ENCODE measurements at places on chromosomes 3 and 15.

DNA sequence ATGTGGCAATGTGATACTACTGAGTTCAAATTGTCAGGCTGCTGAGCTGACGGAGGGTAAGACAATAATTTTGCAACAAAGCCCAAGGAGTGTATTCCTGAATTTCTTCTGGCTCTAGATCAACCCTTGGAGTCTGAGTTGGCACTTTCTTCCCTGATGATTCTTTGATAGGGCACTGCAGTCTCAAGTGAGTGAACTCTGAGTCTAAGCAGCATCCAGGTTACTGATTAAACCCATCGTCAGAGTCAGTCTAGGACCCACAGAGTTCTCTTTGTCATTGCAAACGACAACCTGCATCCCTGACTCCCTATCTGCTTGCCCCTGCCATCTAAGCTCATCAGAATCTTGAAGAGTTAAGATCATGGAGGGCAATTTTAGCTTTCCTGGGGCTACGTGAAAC is 58.6 kb downstream of the MME start:
- DNase-seq: no peak

DNA sequence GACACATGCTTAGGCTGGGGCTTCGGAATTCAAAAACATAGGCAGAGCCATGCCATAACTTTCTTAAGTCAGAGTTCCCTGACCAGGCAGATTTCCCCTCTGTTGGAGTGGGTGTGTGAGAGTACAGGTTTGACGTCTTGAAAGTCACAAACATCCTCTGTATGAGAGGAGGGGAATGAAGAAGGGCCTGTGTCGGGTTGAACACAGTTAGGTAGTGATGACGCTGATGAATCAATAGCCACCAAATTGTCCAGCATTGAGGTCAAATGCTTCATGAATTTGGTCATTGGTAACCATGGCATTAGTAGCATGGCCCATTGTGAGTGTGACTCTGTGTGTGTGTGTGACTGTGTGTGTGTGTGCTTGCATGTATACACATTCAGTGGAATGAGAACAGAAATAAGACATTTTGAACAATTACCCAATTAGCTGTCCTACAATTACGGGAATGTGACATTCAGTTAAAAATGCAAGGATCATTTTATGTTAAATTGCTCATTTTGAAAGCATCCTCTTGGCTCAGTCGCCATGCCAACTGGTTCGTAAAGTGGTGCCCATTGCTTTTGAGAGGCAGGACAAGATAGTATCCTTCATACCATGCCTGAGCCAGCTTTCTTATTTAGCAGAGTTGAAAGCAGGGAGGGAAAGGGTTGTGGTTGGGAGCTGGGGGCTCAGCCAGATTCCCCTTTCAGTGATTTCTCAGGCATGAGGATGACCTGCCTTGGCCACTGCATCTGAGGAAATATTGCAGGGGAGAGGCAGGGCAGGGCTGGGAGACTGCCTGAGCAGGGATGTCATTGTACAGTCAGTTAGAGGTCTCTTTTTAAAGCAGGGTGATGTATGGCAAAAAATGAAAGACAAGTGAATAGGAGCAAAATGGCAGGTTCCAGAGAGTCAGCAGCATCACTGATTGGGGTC is 35.4 kb downstream of the RBP2 start:
- no peak for DNase-seq

DNA sequence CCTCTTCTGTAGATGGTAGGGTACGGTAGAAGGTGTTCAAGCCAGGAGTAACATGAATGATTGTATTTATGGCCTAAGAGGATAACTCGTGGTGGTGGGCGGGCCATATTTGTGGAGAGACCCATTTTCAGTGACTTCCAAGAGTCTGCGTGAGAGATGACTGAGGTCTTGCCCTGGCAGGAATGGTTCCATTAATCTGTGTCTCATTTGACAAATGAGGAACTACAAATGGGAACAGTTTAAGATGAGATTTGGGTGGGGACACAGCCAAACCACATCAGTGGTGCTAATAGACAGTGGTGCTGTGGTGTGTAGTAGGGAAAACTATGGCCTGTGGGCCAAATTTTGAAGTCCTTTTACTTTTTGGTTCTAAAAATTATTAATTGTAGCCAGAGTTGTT is 47.1 kb downstream of the FLNB start:
- DNase-seq: no peak

- DNase-seq: no peak
Observed at GRCh38 chr3:13495351-13495813, 15.3 kb downstream of the HDAC11 start.

DNA sequence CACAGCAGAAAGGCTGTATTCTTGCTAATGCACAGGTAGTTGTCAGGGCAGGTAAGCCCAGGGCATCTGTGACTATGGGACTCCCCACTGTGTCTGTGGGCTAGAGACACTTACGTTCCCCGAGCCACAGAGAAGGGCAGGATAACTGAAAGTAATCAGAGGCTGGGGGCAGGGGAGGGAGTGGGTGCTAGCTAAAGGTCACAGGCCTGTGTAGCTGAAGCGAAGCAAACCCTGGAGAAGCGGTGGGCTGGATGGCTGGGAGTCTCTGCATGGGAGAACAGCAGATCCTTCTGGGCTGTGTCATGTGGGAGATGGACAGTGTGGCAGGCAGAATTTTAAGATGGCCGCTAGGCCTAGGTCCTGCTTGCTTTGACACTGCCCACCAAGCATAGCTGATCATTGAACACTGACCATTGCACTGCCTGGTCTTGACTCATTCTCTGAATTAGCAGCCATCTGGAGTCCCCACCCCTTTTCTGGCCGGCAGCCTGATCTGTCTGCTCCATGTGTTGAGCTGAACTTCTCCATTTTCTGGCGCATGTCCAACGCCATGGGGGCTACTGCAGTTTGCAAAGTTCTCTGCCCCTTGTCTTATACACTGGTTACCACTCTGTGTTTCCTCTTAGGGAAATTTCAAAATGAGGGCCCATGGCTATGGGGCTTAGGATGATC is 110.0 kb downstream of the DGKG start:
- no peak for DNase-seq

DNA sequence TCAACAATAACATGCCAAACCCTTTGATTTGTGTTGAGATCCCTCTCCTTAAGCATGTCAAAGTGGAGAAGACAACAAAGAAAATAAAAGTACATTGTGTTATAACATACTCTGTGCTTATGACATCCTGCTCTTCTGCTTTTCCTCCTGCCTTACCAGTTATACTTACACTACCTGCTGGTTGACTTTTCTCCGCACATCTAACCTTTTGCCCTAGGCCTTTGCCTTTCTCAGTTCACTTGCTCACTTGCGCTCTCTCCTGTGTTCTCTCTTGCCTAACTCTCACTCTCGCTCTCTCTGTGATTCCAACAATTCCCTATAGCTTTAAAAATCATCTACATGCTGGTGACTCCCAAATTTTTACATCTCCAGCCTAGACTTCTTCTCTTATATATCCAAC is 5.7 kb downstream of the DNAH12 start:
- no peak for DNase-seq

DNA sequence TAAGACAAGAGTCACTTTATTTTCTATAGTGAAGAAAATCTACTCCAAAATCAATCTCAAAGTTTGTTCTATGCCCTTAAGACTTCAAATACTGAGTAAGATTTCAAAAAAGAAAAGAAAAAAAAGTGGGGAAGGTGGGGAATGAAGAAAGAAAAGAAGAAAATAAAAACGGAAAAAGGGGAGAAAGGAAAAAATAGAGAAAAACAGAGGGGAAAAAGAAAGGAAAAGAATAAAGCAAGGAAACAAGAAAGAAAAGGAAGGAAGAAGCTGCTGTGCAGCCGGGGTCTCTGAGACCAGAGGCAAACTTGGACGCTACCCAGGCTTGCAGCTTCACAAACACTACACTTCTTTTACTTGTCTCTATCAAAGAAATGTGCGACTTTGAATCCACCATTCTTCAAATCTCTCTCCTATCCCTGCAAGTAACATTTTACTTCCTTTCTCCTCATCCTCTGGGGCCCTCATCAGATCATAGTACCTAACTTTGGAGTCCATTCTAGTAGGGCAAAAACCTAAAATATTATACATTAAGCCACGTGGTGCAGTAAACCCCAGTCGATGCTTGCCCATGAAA is 279.8 kb downstream of the FOXP1 start:
- no peak for DNase-seq

- no peak for DNase-seq
Observed at GRCh38 chr3:53585627-53586026, 91.2 kb downstream of the CACNA1D start.

- no peak for DNase-seq
Observed at GRCh38 chr3:101942356-101942755, 93.0 kb downstream of the NFKBIZ start.

DNA sequence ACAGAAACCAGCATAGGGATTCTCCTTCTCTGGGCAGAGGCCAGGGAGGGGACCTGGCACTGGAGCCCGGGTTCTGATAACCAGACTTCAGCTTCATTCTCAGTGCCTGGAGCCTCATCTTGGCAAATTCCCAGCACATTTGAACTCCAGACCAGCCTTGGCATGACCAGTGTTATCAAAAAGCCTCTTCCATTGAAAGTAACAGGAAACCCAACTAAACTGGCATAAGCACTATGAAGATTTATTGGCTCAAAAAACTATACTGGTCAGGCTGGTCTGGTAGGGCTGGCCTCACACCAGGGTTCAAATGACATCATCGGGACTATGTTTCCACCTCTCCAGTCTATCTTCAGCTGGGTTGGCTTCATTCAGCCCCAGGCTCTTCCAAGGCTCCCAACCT is 48.1 kb upstream of the THUMPD3 start:
- no peak for DNase-seq

DNA sequence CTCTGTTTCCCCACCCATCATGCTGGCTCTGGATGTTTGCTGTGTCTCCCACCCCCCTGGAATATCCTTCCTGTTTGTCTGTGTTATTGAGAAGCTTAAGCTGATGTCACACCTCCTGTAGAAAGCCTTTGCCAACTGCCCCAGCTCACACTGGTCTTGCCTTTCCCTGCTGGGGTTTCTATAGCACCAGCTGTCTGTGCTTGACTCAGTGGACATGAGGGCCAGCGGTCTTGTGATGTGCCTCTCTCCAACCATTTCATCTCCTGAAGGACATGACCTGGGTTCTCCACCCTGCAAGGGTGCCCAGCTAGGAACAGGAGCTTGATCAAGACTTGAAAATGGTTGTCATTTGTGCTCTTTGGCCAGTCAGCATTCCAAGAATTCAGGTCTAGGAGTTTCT is 14.7 kb downstream of the TMEM40 start:
- no peak for DNase-seq

DNA sequence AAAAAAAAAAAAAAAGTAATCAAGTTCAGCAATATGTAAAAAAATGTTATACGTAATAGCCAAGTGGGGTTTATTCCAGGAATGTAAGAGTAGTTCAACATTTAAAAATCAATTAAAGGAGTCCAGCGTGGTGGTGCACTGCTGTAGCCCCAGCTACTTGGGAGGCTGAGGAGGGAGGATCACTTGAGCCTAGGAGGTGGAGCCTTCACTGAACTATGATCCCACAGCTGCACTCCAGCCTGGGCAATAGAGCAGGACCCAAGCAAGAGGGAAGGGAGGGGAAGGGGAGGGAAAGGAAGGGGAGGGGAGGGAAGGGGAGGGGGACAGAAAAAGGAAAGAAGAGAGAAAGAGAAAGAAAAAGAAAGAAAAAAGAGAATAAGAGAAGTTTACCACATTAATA is 10.7 kb upstream of the TOPBP1 start:
- no peak for DNase-seq

DNA sequence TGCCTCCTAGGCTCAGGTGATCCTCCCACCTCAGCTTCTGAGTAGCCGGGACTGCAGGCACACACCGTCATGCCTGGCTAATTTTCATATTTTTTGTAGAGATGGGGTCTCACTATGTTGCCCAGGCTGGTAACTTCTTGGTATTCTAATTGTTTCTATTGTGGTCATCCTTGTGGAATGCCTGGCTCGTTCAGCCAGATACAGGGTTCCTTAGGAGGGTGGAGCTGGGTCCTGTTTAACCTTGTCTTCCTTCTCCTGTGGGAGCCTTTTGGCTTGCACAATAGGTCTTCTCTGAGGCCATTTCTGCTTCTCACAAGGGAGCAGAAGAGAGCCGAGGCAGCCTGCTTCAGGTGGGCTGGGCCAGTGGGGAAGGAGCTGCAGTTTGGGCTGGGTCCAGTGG is 15.7 kb downstream of the PLEKHO2 start:
- DNase-seq: no peak

- no peak for DNase-seq
Observed at GRCh38 chr3:175861916-175862315, 1002.8 kb downstream of the NAALADL2 start.

DNA sequence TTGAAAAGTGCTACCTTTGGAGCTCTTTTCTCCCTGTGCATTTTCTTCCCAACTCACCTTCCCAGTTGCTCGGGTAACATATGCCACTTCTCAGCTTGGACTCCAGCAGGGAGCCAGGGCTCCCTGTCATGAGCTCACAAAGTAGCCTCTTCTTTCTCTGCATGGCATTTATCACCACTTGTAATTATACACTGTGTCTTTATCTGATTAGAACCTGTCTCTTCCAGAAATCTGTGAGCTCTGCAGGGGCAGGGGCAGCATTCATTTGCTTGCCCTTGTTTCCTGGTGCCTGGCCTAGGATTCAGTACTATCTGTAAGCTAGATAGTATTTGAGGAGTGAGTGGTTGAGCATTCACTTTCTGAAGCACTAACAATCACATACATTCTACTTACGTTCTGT is 100.9 kb downstream of the CLSTN2 start:
- DNase-seq: no peak

GRCh38 chr3:88030210-88030609 is 28.6 kb downstream of the CGGBP1 start:
- no peak for DNase-seq

DNA sequence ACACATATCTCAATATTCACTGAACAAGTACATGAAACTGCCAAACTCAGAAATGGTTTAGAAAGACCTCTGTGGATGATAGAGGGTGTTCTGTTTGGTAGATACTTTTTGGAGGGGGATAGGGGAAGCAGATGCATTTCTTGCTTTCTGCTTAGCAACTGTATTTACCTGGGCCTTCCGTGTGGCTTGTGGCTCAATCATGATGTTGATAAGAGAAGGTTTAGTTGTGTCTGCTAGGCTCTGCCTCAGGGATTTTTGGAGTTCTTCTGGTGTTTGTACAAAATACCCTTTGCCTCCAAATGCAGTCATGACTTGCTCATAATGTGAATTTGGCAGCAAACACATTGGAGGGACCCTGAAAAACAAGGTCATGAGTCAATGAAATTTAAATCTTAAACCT is 38.2 kb downstream of the HACL1 start:
- no peak for DNase-seq

DNA sequence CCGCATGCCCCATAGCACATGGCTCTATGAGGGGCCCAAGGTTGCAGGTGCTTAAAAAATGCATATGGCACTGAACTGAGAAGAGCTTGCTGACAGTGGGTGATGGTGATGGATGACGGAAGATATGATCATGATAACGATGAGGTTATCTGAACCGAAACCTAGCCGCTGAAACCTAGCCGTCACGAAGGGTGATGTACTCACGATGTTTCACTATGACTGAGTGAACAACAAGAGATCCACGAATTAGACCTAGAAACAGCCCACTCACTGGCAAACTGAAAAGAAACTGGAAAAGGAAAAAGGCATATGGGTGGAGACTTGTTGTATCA is 57.6 kb upstream of the BCL6 start:
- DNase-seq: no peak

- DNase-seq: no peak
Observed at GRCh38 chr3:129973853-129974563, 512 bp upstream of the TRH start.

- DNase-seq: no peak
Observed at GRCh38 chr3:169179722-169180121, 483.8 kb downstream of the MECOM start.

GRCh38 chr15:75348034-75348561 is 1.3 kb downstream of the NEIL1 start:
- no peak for DNase-seq

Data from gastrocnemius medialis (tissue), 4 donors.